ENCODE measurements at places on chromosomes 7 and 10. TPM values are rescaled to one million over a fixed set of nuclear protein-coding genes. Genes with fewer than 3 reads are reported as not detected.
A peak's percentile ranks its signal among the peaks of the same experiment; 100 is the strongest.

DNA sequence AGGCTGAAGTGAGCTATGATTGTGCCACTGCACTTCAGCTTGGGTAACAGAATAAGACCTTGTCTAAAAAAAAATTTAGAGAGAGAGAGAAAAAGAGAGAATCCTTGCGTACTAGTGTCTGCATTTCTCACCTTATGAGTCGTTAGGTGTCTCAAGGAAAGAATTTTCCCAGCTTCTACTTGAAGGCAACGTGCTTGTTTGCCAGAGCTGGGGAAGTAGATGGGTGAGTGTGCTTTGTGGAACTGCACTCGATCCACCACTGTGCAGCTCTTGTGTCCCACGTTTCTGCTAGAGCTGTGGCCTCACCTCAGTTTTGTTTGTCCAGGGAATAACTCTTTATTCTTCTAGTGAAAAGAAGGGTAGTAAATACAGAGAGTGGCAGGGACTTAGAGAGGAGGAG, 38.9 kb downstream of the HDAC9 start:
- no peak for DNase-seq

DNA sequence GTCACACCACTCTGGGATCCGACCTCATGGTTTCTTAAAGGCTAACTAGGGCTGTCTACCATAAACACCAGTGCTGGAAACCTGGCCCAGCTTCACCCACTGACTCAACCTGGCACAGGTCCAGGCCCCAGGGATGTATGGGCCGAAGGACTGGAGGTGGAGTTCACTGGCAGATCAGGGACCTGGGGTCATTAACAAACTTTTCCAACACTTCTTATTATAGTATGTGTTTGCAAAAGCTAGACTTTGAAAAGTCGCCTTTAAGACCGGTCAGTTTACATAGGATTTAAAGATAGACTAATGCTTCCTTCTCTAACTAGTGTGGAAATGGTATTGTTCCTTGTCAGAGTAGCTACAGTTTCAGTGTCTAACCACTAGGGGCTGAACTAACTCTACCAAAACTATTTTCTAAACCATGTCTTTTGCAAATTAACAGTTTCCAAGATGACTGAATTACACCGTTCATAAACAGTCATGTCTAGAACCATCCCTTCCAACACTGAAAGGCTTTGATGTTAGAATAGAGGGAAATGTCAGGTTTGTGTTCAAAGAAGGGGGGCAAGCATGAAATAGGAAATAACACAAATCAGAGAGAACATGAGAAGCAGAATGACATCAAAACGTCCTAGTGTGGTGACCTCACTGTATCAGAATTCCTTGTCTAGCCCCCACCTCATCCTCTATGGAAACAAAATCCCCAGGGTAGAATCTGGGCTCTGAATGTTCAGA, 29.7 kb downstream of the STN1 start:
- DNase-seq = no peak

DNA sequence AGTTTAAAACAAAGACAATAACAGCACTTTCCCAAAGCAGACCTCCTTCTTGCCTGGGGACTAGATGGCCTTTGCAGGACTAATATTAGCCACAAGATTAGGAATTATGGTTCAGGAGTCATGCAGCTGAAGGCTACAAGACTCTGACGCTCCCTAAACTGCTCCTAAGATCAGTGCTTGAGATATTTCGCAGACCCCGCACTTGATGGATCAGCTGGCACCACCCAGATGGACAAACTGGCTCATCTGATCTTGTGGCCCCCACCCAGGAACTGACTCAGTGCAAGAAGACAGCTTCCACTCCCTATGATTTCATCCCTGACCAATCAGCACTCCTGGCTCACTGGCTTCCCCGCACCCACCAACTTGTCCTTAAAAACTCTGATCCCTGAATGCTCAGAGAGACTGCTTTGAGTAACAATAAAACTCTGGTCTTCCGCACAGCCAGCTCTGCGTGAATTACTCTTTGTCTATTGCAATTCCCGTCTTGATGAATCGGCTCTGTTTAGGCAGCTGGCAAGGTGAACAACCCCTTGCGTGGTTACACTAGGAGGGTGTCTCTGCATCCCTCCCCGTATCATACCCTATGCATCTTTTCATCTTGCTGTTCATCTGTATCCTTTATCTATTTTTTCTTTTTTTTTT, 26.9 kb upstream of the NRBF2 start:
- DNase-seq = no peak

GRCh38 chr10:82668221-82668895, 793.4 kb downstream of the NRG3 start:
- no peak for DNase-seq

DNA sequence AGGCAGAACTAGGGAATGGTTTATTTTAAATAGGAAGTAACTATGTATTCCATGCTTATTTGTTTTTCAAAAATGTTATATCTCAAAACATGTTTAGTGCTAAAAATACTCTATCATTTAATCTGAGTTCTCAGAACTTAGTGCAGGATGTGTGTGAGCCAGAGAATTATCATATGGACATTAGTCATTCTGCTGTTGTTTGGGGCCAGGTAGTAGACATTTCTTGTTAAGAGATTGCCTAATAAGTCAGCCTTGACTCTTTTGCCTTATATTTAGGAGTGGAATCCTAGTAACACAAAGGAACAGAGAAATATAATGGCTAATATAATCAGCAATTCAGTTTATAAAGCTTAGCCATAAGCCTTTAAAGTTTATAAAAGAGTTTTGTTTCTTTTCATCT, 149.8 kb downstream of the CCSER2 start:
- DNase-seq = no peak

DNA sequence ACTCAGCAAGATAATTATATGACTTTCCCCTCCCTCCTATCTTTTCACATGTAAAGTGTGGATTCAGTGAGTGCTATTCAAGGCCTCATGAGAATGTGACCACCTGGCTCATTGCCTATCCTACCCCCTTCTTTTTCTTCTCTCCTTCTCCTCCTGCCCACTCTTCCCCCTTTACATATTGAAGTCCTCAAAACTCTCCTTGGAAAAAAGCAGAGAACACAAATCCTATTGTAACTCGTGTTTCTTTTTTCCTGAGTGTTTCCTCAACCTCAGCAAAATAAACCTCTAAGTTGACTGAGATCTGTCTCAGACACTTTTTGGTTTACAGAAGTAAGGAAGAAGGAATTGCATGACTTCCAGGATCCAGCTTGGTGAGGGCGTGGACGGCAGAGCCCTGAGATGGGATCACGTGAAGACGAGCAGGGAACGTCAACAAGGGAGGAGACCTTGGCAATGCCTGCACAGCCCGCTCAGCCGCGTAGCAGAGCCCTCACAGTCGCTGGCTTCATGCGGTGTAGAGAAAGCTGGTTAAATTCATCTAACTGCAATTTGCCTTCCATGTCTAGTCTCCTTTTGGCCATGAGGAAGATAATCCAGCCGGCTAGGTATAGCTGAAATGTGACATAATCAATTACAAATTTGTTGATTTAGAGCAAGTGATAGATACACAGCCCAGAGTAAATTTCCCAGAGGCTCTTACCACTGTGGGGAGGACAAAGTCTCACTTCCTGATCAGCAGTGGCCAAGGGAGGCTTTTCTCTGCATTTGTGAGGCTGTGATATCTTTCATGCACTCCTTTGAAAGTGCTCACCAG, 75.7 kb downstream of the LYZL2 start:
- DNase-seq = no peak

GRCh38 chr7:124752310-124752709, 13.3 kb downstream of the GPR37 start:
- no peak for DNase-seq

- no peak for DNase-seq
Observed at GRCh38 chr10:110681023-110681681, 37.0 kb downstream of the RBM20 start.

GRCh38 chr7:81036057-81036456, 117.2 kb upstream of the SEMA3C start:
- no peak for DNase-seq

GRCh38 chr10:89392974-89393373, 551 bp downstream of the IFIT1 start:
- DNase-seq = no peak

DNA sequence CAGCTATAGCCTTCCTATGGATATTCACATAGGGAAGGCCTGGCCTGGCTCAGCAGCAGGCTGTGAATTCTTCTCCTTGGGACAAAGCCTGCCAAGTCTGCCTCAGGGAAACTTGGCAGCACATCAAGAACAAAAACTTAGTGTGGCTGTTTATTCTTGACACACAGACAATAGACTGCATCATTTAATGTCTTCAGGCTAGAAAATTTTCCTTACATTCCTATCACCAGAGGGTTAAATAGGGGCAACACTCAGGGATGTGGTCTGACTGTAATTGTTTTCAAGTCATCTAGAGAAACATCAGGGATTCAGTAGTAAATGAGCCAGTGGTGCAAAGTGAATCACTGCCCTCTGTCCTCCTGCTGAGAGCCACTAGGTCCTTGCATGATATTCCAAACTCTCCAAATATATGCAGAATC, 137.3 kb downstream of the SEMA3C start:
- no peak for DNase-seq

DNA sequence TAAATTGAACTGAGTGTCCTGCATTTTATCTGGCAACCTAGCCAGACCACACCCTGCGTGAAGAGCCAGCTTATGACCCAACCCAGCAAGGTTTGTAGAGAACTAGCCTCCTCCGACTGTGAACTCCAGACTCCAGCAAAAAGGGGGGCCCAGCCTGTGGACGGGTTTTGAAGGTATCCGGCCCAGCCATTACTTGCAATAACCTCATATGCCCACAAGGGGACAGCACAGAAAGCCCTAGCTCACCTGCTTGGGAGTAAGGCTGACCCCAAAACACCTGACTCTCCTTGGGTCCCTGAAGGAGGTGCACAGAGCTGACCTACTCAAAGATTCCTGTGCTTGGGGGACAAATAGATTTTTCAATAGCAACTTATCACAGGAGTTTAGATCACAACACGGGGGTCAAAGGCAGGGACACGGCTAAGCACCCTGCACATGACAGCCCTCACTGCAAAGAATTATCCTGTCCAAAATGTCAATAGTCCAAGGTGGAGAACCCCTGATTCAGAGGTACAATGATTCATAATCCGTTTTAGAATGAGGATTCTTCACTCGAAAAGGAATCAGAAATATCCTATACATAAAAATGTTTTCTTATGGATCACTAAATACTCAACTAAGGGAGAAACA, 4.6 kb downstream of the TRPV6 start:
- DNase-seq = peak; percentile 53

DNA sequence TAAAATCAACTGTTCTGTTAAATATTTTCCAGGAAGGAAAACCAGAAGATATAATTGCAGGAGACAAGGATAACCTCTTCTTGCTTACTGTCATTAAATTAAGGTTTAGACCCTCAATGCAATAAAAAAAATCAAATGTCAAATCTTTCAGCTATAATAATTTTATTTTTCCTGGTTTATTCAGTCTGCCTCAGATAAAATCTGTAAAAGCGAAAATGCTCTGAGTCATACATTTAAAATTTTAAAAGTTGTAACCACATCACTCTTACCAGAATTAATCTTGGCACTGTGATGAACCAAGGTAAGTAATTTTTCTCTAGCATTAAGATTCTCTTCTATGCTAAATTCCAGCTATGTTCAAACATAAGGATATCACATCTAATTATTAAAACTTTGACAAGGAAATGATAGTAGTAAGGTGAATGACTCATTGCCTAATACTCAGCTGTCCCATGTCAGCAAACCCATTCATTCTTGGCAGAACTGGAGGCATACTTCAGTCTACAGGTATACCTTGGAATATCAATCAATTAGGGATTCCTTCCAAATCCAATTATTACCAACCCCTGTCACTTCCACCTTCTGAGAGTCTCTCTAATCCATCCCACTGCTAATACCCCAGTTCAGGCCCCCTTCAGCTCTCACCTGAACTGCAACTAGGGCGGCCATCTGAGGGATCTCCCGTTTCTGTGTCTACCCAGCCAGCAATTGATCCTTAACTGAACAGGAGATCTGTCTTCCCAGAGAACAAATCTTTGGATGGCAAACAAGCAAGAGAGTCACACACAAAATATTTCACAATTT, 434.1 kb downstream of the GRM8 start:
- no peak for DNase-seq

- DNase-seq = no peak
Observed at GRCh38 chr7:55348502-55348901, 16.6 kb upstream of the LANCL2 start.

DNA sequence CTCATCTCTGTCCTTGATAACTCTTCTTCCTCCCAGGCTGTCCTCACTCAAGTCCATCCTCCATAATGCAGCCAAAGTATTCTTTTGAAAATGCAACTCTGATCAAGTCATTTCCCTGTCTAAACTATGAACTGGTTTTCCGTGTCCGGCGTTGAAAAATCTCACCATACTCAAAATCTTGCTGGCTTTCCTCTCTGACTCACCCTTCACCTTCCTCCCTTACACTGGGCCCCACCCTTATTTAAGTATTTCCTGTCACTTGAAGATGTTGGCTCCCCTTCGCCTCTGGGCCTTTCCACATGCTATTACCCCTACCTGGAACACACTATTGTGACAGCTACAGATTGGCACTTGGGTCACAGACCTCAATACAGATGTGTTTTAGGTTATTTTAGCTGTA, 515.6 kb downstream of the INHBA start:
- DNase-seq = no peak

GRCh38 chr7:37028909-37029440, 304.7 kb upstream of the AOAH start:
- DNase-seq = no peak

- no peak for DNase-seq
Observed at GRCh38 chr10:71255808-71256660, 43.7 kb downstream of the UNC5B start.

DNA sequence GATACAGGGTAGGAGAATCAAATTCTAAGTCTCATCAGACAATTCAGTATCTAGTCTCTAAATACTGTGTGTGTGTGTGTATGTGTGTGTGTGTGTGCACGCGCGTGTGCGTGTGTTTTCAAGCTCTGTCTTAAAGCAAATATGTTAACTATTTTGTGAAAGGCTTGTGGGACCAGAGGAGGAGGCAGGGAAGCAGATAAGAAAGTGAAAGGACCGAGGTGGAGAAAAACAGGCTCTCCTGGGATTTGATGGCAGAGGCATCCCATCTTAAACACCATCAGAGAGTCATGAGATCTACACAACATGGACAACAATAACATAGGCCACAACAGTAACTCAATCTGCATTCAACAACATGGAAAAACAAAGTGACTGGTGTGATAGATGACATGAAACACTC, 67.1 kb downstream of the PIP4K2A start:
- no peak for DNase-seq

- DNase-seq = no peak
Observed at GRCh38 chr7:78406531-78406930, 608.0 kb downstream of the PHTF2 start.

DNA sequence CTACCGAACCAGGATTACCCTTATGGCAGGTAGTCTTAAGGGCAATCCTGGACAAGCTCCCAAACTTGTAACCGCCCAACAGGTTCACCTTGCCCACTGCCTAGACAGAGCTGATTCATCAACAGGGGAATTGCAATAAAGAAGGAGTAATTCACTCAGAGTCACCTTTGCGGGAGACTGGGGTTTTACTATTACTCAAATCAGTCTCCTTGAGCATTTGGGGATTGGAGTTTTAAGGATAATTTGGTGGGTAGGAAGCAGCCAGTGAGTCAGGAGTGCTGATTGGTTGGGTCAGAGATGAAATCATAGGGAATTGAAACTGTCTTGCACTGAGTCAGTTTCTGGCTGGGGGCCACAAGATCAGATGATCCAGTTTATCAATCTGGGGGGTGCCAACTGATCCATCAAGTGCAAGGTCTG, 25.3 kb downstream of the HK1 start:
- no peak for DNase-seq

ZNF117 gene
- total RNA-seq = 7.7 TPM

ATOH7 gene
- total RNA-seq = not detected

SPDYE2B gene
- not detected for total RNA-seq

SPAM1 gene
- total RNA-seq = not detected

SUFU gene
- 13.4 TPM for total RNA-seq

GDF2 gene
- total RNA-seq = not detected

All from activated naive CD8-positive, alpha-beta T cell treated with anti-CD3 and anti-CD28 coated beads, Interleukin-2, amount 10 ng/mL, durations not matched to agents 7 days and 5 days (primary cell).